ENCODE measurements at places on chromosomes 11 and 22.

GRCh38 chr11:111387363-111387762 is 8.3 kb upstream of the POU2AF1 start:
- no peak for DNase-seq

DNA sequence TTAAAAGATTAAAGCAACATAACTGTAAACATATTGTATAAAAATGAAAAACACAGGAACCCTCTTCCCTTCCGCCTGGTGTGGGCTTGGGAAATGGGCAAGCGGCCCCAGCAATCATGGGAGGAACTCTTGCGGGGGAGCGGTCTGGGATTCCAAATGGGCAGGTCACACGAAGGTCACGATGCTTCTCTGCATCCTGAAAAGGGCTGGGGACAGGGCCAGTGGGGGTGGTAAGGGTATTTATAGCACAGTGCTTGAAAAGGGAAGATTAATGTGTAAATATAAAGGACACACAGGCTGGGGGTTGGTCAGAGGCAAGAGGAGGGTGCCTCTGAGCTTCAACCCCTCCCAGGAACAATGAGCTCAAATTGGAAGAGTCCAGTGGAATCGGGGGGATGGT is 46.9 kb upstream of the OR4B1 start:
- peak; percentile 17 for DNase-seq

DNA sequence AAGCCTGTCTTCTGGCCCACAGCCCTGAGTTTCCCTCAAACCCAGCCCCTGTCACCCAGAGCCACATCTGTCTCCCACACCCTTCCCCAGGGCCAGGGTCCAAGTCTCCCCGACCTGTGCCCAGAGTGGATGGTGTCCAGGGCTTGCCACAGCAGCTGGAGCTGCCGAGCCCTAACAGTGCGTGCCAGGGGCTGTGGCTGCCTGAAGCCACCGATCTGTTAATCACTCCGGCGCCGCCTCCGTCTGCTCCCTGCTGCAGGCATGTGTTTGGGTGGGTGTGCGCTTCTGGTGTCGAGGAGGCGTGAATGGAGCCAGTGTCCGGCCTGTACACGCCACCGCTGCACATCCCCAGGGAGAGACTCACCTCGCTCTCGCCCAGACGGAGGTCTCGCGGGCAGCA is 26.1 kb downstream of the SHISAL1 start:
- DNase-seq: no peak

- no peak for DNase-seq
Observed at GRCh38 chr11:25943777-25944661, 387.9 kb upstream of the ANO3 start.

GRCh38 chr11:111707039-111707690 is 59.0 kb downstream of the PPP2R1B start:
- peak; percentile 30 for DNase-seq

GRCh38 chr11:11533751-11534150 is 88.1 kb downstream of the GALNT18 start:
- DNase-seq: no peak

- DNase-seq: no peak
Observed at GRCh38 chr22:22498267-22498666, 10.3 kb downstream of the ZNF280B start.

All from fibroblast of skin of scalp (primary cell).